ENCODE measurements at places on chromosomes 16 and 17.

- DNase-seq: no peak
Observed at GRCh38 chr17:72997559-72997958, 94.9 kb downstream of the SLC39A11 start.

DNA sequence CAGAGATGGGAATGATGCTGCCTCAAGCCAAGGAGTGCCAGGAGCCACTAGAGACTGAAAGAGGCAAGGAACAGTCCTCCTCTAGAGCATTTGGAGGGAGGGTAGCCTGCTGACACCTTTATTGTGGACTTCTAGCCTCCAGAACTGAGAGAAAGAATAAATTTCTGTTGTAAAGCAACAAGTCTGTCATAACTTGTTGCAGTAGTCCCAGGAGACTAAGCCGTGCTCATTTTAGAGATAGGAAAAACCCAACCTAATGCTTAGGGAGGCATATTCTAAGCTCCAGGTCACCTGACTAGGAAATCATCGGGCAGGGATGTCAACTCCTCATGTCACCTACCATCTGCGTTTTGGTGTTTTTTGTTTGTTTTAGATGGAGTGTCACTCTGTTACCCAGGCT, 345.4 kb upstream of the EEF2KMT start:
- no peak for DNase-seq

DNA sequence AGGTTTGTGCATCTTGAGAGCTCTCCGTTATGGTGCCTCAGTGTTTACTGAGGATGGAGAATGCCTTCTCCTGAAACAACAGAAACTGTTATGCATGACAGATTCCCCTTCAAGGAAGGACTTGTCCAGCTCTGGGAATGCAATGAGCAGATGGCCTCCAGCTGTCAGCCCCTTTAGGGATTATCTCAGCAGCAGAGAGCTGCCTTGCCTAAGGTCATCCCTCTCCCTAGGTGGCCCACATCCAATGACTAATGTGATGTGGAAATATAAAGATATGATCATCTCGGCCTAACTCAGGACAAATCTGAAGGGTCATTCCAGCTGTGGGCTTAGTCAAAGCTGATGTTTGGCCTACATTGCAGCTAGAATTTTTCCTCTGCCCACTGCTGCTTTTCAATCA, 214.3 kb upstream of the N4BP1 start:
- no peak for DNase-seq

DNA sequence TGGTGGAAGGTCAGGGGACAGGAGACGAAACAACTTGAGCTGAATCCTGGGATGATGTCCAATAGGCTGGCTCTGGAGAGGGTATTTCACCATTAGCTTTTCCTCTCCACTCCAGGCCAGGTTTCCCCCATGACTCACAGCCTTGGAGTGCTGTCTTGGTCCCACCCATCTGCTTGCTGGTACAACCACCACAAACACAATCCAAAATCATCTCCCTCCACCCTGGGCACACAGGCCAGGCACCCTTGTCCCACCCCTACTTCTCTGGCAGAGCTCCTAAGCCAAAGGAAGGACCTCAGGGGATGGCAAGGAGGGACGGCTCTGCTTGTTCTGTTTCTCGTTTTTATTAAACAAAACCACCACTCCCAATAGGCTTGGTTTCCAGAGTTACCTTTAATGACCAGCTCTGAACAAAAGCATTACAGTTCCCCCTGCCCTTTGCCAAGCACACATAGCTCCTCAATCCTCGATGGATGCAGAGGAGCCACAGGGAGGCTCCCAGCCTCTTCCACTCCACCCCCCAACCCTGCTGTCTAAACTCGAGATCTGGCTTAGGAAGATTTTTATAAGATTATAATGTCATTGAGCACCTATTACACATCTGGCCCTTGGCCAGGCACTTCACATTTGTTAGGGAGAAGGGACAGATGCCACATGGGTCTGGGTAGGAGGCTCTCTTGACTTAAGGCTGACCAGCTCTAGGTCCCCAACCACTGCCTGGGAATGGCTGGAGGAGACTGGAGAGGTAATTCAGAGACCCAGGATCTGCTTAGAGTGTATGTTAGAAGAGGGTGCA, 13.3 kb downstream of the CAVIN1 start:
- no peak for DNase-seq

- no peak for DNase-seq
Observed at GRCh38 chr16:73197598-73197997, 149.7 kb upstream of the ZFHX3 start.

DNA sequence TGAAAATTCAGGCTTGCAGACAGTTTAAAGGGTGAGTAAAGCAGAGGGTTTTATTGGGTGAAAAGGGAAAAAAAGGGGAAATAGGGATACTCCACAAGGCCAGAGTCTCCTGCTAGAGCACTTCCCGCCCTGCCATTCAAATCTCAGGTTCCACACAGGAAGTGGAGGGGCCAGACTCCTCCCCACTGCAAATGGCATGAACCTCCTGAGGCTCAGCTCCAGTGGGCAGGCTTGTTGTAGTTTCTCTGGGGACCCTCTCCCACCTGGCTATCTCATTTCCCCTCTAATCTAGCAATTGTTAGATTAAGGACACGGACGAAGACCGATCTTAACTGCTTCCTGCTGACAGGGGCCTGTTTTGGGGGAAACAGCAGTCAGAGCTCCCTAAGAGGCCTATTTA, 43.4 kb downstream of the TAOK1 start:
- DNase-seq: peak; percentile 16

GRCh38 chr17:19781488-19782458, 33.7 kb upstream of the ALDH3A1 start:
- no peak for DNase-seq
